ENCODE measurements at places on chromosomes 4 and X.

GRCh38 chrX:129654652-129655546 lies at the start of gene APLN:
Gene APLN (minus strand): TSS chrX:129654956. CDS start chrX:129654630, 326 bp downstream.
- no peak for DNase-seq

GRCh38 chrX:15906041-15906943 lies 51.7 kb upstream of the AP1S2 start:
- no peak for DNase-seq

GRCh38 chrX:37407736-37408135 lies 58.6 kb downstream of the PRRG1 start:
- DNase-seq = no peak

DNA sequence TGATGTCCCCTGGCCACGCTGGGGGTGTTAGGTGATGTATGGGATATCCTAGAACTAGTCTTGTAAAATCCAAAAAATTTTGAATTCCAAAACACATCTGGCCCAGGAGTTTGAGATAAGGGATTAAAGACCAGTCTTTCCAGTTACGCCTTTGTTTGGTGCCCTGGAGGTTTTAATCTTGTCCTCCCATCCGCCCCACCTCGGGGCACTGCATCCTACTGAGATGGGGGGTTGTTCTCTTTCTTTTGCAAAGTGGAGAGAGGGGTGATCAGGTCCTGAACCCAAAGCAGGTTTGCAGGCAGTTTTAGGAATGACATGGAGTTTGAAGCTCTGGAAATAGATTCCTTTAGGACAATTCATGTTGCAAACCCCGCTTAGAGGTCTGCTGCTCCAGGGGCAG lies 1.8 kb downstream of the SUV39H1 start:
- DNase-seq = no peak

DNA sequence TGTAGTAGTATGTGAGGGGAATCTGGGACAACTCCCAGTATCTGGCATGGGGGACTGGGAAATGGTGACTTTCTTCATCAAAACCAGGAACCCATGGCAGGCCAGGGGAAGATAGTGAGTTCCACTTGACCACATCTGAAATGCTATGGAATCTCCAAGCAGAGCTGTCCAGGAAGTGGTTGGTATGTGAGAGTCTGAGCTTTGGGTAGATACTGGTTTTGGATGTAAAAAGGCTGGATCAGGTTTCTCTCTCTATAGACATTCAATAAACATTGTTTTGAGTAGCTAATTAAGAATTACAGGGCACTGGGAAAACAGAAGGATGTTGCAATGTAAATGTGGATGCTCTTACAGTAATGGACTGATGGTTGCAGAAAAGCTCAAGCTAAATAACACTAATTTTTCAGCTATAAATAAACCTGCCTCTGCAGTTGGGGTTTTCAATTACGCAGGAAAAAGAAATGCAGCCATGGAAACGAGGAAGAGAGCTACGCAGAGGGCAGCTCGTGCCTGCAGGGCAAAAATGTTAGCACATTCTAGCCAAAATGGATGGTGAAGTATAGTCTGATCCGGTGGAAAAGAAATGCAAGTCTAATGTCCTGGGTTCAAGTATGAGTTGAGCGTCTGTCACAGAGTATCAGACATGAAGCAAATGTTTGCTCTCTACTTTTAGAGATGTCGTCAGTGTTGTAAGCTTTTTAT lies 13.4 kb upstream of the CHRNA9 start:
- DNase-seq = no peak

- DNase-seq = no peak
These were observed 22.2 kb upstream of the GTPBP6 start for GRCh38 chrX:340641-341423.

DNA sequence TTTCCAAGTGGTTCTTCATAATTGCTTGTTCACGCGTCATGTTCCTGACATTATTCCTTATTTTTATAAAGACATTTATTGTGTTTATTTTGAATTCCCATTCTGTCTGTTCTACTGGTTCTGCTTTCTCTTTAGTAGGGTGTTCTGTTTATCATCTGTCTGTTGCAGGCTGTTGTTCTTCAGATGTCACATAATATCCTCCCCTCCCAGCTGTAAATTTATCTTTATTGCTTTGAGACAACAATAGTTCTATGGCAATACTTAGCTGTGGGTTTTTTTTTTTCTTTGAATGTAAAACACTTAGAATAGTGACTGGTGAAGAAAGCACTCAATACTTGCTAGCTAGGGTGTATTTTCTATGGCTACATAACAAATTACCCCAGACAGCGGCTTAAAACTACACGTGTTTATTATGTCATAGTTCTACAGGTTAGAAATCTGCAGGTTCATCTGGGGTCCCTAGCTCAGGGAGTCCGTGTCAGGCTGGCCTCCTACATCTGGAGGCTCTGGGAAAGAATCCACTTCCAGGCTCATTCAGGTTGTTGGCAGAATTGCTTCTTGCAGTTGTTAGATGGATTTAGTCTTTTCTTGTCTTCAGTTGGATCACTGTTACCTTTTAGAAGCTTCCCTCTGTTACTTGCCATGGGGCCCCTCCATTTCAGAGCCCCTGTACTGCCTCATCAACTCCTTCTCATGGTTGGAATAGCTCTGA lies 63.4 kb upstream of the ENPEP start:
- DNase-seq = no peak

DNA sequence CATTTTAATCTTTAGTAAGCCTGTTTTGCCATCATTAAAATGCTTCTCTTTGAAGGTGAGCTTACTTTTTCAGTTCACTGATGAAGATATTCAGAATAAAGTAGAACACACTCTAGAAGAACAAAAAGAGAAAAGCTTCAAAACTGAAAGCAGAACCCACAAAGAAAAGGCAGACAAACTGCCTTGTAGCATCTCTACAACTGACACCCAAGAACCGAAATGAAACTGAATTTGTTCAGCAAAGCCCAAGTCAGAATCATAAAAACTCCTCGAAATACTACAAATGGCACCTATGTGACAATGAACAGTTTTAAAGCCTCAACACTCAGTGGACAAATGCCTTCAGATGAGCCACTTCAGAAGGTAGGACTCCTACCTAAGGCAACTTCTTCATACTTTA lies 83.6 kb downstream of the MAML3 start:
- no peak for DNase-seq

DNA sequence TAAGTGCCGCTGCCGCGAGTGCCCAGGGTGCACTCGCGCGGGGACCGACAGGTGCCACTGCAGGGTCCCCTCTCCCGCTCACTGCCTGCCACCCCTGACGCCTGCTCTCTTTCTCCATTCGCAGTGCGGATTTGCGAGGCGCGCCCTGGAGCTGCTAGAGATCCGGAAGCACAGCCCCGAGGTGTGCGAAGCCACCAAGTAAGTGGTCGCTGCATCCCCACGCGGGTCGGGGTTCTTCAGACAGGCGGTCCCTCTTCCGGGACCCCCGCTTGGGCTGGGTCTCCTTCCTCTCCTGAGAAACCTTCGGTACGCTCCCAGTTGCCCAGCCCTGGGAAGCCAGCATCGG lies 547 bp downstream of the GUCY1A1 start:
- DNase-seq = no peak

DNA sequence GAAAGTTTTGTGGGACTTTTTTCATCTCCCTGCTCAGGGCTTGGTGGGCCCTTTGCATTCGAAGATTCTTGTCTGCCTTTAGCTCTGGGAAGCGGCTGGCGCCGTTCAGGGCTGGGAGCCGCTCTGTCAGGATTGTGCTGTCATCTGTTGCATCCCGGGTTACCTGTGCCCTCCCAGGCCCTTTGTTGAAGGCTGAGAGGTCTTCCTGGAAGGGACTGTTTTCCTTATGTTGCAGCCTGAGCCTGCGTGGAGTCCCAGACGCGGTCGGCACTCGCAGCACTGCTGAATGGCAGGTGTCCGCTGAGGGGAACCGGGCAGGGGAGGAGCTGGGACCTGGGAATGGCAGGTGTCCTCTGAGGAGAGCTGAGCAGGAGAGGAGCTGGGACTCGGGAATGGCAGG lies 15.9 kb downstream of the RGS12 start:
- no peak for DNase-seq

- no peak for DNase-seq
These were observed 293.1 kb downstream of the TRIML1 start for GRCh38 chr4:188432328-188432727.

GRCh38 chr4:90792696-90793095 lies 665.5 kb downstream of the CCSER1 start:
- DNase-seq = no peak

GRCh38 chr4:18935659-18936345 lies 914.2 kb upstream of the LCORL start:
- DNase-seq = no peak

- DNase-seq = no peak
These were observed 160.8 kb downstream of the FBXO8 start for GRCh38 chr4:174122705-174123104.

GRCh38 chr4:56806666-56807065 lies 14.8 kb downstream of the SPINK2 start:
- DNase-seq = no peak

DNA sequence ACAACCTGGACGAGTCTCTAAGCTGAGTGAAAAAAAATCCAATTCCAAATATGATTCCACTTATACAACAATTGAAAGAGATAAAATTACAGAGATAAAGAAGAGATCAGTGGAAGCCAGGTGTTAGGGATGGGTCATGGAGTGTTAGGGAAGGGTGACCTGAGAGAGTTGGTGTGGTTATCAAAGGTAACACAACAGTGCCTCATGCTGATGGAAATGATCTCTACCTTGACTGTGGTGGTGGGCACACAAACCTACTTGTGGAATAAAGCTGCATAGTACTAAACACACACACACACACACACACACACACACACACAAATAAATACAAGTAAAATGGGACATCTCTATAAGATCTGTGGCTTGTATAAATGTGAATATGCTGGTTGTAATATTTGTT lies 26.0 kb downstream of the BEND2 start:
- DNase-seq = no peak

GRCh38 chr4:76563454-76564122 lies 128.6 kb downstream of the SHROOM3 start:
- DNase-seq = no peak

DNA sequence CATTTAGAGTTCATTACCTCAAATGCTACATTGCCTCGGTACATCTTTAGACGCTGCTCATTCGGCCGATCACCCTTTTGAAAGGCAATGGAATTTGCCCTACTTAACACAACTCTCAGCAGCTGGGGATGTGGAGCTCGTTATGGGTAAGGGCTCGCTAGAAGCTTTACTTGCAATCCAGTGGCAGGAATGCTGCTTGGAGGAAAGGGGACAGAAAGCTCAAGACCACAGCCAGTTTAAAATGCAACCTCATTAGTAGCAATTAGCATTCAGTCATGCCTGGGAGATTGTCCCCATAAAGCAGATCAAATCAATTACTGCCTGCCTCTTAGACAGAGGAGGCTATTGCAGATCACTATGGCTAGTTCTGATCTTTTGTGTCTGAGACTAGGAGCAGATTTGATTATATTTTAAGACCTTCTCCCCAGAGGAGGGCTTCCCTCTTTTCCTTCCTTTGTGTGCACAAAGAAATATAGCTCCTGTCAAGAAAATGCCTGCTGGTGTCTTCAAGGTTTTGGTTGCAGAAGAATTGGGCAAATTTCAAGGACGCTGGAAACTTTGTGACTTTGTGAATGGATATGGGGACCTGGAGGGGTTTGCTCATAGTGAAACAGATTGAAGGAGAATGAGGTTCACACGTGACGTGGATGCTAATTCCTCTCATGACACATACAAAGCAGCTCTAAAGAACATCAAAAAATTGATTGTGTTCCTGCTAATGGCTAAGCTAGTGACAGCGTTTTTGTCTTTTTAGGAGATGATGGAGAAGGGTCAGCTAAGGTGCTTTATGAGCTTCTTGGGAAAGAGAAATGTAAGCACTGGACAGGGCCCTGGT lies 237.5 kb upstream of the GLRA2 start:
- DNase-seq = no peak

DNA sequence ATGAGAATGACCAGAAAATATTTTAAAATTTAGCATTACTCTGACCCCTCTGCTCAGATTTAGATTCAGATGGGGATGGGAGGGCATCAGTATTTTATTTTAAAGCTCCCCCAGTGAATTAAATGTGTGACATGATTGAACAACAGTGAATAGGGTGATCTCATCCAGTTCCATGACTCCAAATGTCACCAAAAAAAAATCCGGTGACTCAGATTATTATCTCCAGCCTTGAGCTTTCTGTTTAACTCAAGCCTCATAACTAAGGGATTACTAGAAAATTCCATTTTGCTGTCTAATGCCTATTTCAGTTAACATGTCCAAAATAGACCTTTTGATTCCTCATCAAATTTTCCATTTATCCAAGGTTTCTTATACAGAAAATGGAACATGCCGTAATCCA lies 121.8 kb upstream of the TMEM47 start:
- no peak for DNase-seq

- no peak for DNase-seq
These were observed 195.5 kb upstream of the VEGFC start for GRCh38 chr4:176988226-176988625.

- no peak for DNase-seq
These were observed 29.2 kb upstream of the LARP1B start for GRCh38 chr4:128031756-128032384.

DNA sequence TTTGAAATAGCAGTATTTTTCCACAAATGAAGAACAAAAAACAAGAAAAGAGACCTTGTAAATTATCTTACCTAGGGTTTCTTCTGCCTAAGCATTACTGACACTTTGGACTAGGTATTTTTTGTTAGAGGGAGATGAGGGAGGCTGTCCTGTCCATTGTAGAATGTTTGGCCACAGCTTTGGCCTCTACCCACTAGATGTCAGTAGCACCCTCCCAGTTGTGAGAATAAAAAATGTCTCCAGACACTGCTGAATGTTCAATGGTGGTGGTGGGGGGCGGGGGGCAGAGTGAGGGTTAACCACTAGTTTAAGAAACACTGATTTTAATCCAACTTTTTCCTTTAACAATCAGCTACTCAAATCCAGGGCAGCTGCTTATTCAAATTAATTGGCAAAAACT lies 25.8 kb downstream of the OTUD4 start:
- DNase-seq = no peak

DNA sequence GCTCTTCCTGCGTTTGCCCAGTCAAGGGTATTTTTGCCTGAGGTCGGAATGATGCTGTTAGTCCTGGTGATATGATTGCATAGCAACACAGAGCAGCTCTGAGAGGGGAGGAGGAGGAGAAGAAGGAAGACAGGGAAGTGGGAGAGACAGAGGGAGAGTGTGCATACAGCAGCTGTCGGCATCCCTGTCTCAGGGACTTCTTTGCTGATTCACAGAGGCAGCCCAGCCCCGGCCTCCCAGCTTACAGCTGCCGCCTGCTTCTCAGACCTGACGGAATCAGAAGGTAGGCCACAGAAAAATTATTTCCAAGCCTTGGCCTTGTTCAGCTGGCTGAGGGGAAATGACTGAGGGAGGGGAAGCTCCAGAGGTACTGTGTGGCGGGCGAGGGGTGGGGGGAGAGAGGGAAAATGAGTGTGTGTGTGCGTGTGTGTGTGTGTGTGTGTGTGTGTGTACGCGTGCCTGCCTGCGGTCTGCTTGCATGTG lies 319 bp downstream of the DRP2 start:
- DNase-seq = no peak

GRCh38 chr4:40991908-40992307 lies 222.4 kb downstream of the APBB2 start:
- no peak for DNase-seq

GRCh38 chr4:100288161-100288560 lies 97.9 kb upstream of the DDIT4L start:
- no peak for DNase-seq

GRCh38 chrX:118823263-118824172 lies at the start of gene ZCCHC12:
Gene ZCCHC12 (plus strand): TSS chrX:118823824. CDS start chrX:118825245, 1,421 bp downstream.
- DNase-seq = peak; percentile 2

All from effector memory CD4-positive, alpha-beta T cell (primary cell).